ENCODE measurements at places on chromosomes 6 and 20.
A peak's percentile ranks its signal among the peaks of the same experiment; 100 is the strongest.

GRCh38 chr6:146892613-146893401 lies 294.0 kb downstream of the ADGB start:
- peak; percentile 91 for DNase-seq

GRCh38 chr6:102619585-102619984 lies 1226.1 kb downstream of the GRIK2 start:
- no peak for DNase-seq

DNA sequence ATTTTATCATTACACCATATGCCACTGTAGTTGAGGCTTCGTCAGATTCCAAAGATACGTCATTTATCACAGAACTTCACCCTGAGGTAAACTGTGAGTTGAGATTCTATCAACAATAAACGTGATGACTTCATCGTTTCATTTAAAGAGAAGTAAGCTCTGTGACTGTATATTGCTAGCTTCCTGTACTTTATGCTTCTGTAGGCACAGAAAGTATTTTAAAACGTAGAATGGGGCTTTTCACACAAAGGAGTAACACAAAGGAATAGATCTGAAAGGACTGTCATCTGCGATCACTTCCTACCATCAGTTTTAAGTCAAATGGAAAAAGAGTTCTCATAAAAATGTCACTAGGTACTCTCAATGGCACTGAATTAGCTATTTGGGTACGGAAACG lies 234.4 kb upstream of the MCHR2 start:
- no peak for DNase-seq

DNA sequence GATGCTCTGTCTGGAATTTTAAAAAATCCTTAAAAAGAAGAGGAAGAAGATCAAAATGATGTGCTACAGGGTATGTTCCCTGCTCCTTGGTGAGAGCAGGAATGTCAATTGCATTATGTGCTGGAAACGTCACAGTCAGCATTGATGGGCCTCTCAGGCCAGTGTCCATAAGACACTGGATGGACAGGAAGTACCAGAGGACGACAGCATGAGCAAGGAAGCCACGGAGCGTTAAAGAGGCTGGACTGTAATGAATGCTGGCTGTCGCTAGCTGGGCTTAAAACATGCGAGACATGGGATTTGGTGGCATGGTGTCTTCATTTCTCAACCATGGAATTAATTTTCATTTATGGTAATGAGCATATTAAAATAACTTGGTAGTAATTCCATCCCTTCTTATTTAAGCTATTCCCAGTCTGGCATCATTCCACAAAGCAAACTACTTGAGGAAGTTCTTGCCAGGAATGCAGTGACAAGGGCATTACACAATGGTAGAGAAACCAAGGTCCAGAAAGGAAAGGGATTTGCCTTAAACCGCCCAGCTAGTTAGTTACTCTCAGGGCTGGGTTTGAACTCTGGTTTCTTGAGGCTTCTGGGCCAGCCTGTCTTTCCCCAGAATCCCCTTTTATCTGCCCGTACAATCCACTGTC lies 166.6 kb upstream of the SOX4 start:
- no peak for DNase-seq

- DNase-seq = no peak
These were observed 108.4 kb upstream of the ESR1 start for GRCh38 chr6:151698931-151699700.

DNA sequence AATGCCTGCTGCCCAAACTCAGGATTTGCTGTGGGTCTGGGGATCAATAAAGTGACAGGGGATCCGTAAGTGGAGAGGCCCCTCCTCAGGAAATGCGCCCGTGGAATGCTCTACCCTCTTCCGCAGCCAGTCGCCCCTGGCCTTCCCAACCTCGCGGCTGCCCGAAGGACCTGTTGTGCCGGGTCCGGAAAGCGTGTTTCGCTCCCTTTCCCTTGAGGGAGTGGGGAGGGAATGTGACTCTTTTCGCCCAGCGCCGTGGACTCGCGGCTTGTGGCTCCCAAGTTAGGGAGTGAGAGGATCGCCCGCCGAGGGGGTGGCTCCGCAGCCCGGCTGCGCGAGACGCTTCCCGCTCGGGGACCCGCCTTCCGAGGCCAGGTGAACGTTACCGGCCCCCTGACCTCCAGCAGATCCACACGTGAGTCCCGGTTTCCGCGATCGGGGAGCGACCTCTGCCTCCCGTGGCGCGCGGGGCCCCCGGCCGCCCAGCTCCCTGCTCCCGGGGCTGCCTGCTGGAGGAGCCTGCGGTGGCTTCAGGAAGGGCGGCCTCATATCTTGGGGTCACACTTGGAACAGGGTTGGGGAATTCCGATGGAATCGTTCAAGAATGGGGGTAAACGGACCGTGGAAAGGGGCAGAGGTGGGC lies 666 bp downstream of the TPD52L1 start:
- DNase-seq = no peak

DNA sequence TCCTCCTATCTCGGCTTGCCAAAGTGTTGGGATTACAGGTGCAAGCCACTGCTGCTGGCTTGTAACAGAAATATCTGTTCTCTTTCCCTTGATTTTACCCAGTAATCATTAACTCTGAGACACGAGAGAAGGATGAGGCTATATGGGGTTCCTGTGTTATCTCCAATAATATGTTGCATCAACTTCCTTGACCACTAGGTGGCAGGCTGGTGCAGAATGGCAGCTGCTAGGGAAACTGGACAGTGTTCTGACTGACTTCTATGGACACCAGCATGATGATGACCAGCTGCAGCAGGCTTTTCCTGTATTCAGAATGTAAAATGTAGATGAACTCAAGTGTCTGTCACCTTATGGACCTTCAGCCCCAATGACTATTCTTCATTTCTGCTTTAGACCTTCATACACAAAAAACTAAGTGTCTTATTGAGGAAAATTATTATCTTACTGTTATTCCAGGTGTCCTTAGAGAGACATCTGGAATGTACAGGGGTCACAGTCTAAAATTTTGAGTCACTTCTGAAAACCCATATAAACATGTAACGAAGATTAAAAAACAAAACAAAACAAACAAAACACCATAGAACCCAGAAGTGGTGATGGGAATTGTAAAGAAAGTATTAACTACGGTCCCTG lies 20.4 kb upstream of the CD109 start:
- DNase-seq = peak; percentile 97

- DNase-seq = peak; percentile 13
These were observed 42.4 kb downstream of the HDDC2 start for GRCh38 chr6:125259354-125259736.

GRCh38 chr20:44981736-44982406 lies 15.6 kb downstream of the STK4 start:
- DNase-seq = no peak

GRCh38 chr6:21357262-21357661 lies 236.3 kb upstream of the SOX4 start:
- DNase-seq = no peak

DNA sequence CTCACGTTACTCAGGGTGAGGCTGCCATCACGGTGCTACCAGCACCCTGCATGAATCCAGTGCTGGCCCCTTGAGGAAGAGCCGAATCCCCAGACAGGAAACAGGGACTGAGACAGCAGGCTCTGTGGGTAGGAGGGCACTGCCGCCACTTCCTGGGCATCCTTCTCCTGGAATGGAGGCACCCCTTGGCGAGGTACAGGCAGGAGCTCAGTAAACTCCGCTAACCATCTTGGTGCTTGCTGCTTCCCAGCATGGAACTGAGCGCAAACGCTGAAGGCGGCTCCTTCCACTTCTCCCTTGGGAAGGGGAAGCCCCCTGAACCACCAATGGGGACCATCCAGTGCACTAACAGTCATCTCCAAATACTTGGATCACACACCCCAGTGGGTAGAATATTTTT lies 13.5 kb upstream of the CCDC167 start:
- DNase-seq = no peak

DNA sequence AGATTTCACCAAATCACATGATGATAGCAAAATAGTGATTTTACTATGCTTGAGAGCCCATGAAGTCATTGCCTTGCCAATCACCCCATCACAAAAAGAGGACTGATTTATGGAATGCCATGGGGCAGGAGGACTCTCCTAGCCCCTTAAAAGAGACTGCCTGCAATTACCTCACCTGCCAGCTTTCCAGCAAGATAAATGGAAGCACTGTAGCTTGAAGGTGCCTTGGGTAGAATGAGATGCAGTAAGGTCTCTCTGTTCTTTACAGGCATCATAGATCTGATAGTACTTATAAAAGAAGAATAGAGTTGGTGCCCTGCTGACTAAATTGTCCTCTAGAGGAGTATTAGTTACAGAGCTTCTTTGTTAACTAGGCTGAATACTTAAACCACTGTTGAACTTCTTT lies 242.3 kb downstream of the TMEM242 start:
- no peak for DNase-seq

GRCh38 chr6:112352607-112353006 lies 5.5 kb downstream of the RFPL4B start:
- no peak for DNase-seq

DNA sequence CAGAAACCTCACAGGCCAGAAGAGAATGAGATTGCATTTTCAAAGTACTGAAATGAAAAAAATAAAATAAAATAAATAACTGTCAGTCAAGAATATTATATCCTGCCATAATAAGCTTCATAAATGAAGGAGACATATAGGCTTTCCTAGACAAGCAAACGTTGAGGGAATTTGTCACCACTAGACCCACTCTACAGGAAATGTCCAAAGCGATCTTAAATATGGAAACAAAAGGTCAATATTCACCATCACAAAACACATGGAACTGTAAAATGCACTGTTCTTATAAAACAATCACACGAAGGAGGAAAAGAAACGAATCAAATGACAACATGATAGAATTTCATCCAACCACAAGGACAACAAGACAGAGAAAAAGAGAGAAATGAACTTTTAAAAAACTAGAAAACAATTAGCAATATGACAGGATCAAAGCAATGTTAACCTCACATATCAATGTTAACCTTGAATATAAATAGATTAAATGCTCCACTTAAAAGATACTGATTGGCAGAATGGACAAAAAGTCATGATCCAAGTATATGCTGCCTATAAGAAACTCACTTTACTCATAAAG lies 218.7 kb upstream of the TAB2 start:
- DNase-seq = no peak

DNA sequence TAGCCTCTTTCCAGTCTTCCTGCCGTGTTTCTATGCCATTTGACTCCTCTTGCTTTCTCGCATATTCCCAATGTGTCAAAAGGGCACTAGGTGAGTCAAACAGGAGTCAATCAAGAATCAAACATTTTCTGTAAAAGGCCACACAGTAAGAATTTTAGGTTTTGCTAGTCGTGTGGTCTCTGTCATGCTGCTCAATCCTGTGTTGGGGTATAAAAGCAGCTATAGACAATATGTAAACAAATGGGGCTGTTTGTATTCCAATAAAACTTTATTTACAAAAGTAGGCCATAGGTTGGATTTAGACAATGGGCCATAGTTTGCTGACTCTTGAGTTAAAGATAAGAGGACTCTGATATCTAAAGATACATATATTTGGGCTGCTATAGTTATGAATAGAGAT lies 235.4 kb upstream of the BTBD3 start:
- no peak for DNase-seq

- no peak for DNase-seq
These were observed 49.9 kb downstream of the MUC22 start for GRCh38 chr6:31060145-31060544.

- DNase-seq = no peak
These were observed 44.5 kb downstream of the SLC52A3 start for GRCh38 chr20:723756-724155.

DNA sequence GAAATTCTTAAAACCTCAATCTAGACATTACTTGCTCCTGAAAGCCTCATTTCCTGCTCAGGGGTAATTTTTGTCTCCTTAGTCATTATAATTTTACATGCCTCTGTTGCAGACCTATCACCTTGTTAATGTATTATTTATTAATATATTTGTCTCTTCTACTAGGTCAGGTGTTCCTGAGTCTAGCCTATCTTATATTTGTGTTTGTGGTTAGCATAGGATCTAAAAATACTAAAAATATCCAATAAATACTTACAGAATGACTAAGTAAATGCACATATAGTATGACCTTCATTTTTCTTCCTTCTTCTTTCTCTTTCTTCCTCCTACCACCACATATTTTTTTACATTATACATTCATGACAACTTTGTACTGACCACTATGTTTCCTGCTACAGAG lies 268.9 kb upstream of the HS3ST5 start:
- DNase-seq = no peak

- no peak for DNase-seq
These were observed 175.8 kb downstream of the GMPR start for GRCh38 chr6:16414205-16414604.

DNA sequence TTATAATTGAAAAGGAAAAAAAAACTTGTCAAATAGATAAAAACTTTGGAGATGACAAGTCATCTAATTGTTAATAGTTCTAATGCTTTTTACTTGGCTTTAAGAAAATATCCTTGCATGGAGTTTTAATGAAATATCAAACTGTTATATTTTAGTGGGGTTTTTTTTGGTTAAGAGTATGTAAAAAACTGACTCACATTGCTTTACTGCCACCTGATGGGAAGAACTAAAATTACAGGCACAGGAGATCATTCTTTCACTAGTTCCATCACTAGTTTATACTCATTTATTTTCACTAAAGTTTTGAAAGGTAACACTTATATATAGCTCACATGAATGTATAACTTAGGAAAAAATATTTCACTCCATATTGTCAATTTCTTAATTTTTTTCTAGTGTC lies 309.1 kb downstream of the LMBRD1 start:
- peak; percentile 6 for DNase-seq

DNA sequence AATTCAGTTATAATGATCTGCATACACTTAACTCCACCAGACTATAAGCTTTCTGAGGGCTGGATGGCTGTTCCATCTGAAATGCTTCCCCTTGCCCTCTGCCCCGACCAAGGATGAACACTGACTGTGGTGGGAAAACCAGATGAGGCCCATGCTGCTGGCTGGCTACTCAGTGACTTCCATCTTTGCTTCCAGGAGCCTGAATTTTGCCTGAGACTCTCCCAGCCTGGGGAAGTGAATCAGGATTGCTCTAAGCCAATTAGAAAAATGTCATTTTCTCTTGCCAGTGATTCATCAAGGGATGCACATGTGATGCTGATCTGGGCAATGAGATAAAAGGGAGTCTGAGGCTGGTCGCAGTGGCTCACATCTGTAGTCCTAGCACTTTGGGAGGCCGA lies 1.7 kb upstream of the TOMM34 start:
- DNase-seq = no peak

DNA sequence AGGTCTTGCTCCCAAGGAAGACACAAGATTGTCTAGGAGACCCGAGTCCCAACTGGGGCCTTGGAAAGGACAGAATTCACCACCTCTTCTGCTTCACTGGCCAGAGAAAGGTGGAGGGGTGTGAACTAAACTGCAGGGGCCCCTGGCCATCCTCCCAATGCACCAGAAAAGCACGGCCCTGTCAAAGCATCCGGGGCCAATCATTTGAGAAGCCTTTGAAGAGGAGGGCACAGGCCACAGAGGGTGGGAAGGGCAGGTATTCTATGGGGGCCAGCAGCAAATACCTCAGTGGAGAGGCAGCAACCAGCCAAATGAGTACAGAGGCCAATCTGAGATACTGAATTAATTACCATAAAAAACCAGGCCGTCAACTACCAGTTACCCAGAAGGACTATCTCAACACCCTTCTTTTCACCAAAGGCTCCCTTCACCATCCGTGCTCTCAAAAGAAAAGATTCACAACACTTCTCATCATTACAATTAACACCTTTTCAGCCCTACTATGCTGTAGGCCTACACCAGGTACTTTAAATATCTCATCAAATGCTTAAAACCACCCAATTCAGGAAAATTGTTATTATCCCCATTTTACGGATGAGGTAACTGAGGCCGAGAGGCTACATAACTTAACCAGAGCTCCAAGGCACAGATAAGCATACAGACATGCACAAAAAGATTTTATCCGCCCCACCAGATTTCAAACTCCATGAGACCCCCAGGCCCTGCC lies 50.7 kb downstream of the TRERF1 start:
- DNase-seq = no peak

All from inflammatory macrophage treated with lipopolysaccharide for 1 hour (primary cell).